ENCODE measurements at places on chromosomes 1 and 21.

DNA sequence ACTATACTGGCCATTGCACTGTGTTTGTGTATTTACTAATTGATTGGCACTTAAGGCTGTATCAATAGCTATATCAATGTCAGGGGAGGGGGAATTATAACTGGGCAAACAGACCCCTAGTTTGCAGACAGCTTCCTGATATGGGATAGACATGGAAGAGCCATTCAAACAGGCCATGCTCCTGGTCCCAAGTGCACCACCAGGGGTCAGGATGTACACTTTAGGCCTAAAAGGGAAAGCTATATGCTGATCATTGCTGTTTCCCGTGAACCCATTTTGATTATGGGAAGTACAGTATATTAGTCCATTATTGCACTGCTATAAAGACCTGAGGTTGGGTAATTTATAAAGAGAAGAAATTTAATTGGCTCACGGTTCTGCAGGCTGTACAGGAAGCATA is 124.9 kb upstream of the BACE2 start:
- DNase-seq: no peak

DNA sequence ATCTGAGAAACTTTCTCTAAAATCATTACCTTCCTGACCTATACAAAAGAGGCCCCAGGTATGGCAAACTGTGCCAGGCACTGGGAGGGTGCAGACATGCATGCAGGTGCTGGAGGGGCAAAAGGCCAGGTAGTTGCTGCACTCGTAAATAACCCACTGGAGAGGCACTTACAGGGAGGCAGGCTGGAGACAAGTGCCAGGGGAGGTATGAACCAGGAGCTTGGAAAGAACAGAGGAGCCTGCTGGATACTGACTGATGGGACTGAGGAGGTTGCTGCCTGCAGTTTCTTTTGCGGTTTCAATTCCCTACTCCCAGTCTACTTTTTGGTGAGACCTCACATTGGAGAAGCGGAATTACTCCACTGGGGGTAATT is 113.9 kb downstream of the DSCAM start:
- DNase-seq: no peak

DNA sequence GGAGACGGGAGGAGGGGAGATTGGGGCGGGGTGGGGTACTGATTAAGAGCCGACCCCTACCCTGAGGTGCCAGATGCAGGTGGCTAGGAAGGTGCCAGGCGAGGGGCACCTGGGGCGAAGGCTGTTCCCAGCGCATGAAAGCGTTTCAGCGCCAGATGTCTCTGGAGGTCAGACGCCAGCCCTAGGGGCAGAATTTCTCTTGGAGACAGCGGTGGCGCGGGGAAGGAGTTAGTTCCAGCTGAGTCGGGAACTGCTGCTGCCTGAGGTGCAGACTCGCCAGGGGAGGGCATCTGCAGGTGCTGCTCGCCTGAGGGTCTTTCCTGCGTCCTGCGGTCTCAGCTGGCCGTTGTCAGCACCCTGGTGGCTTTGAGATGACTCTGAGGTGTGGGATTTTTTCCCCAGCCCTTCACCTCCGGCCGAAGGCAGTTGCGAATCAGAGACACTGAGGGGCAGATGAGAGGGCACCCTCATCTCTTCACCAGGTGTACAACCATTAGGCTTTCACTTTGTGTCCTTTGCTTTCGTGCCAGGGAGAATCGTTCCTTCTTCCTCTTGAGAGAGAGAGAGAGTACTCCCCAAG is 539 bp downstream of the CGN start:
- peak; percentile 11 for DNase-seq

- DNase-seq: no peak
Measured at GRCh38 chr1:66323958-66324625, 209.9 kb upstream of the SGIP1 start.

DNA sequence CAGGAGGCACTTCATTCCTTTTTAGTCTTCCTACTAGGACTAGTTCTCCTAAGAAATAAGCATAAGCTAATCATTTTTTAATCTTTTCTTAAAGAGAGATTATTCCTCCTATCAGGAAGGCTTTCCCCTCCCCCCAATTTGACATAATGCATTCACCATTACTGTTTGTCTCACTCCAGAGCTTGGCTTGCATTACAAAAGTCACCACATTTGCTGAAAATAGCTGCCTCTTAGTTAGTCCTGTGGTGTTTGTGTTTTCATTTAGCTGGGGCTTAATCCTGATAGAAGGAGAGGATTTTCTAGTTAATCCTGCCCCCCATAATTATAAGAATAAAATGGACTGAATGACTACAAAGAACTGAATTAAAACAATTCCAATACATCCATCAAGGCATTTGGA is 307.1 kb upstream of the RRP15 start:
- no peak for DNase-seq

- no peak for DNase-seq
Measured at GRCh38 chr21:24903994-24904635, 703.2 kb downstream of the MRPL39 start.

DNA sequence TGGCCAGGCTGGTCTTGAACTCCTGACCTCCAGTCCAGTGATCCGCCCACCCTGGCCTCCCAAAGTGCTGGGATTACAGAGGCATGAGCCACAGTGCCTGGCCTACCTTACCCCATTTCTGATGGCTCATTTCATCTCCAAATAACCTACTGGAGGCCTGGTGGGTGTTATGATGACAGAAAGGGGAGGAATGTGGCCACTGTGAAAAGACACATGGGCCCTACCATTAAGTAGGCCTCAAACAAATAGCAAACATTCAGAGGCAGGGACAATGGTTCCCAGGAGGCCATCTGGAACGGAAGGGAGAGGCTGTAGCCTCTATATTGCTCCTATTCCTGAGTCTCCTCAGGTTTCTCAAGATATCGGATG is 932 bp upstream of the FCRLA start:
- DNase-seq: no peak

GRCh38 chr1:67752306-67752705 is 67.3 kb downstream of the GADD45A start:
- DNase-seq: no peak

DNA sequence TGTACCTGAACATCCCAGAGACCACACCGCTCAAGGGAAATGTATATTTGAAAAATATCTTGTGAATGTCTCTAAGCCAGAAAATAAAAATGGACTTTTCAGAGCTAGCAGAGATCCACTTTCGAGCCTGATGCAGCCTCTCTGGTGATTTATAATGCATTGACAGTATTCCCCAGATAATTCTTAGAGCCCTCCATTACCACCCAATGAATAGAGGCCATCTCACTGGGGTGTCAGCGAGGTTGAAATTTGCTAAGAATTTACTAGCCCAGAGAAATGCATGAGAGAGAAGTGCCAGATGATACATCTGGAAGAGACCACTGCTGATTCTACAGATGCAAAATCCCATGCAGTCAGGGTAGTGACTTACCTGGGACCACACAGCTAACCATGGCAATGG is 25.5 kb upstream of the NTPCR start:
- no peak for DNase-seq

- no peak for DNase-seq
Measured at GRCh38 chr1:32247452-32247851, 430 bp downstream of the FAM167B start.

GRCh38 chr1:8142955-8143629 is 117.0 kb upstream of the ERRFI1 start:
- DNase-seq: no peak

All from activated T-cell treated with anti-CD3 and anti-CD28 coated beads for 4 hours (primary cell).